Stimulated activated CD8-positive, alpha-beta memory T cell treated with anti-CD3 and anti-CD28 coated beads, Interleukin-7, amount 100 ng/mL, for 1 hour (primary cell): ENCODE measurements at places on chromosomes 4 and X.

DNA sequence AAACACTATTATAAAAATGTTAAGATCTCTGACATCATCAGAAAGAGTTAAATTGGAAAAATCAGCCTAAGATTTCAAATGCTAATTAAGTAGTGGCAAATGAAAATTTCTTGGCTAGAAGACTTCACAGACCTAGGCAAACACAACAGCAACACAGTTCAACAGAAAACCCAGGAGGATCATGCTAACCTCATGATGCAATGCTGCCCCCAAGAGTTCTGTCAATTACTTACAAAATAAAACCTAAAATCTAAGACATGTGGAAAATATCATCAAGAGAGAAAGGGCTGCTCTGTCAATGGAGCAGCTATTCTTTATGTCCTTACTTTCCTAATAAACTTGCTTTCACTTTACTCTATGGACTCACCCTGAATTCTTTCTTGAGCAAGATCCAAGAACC lies 21.0 kb downstream of the S100G start:
- DNase-seq = no peak

GRCh38 chr4:76753814-76754213 lies 144.1 kb downstream of the SOWAHB start:
- no peak for DNase-seq

DNA sequence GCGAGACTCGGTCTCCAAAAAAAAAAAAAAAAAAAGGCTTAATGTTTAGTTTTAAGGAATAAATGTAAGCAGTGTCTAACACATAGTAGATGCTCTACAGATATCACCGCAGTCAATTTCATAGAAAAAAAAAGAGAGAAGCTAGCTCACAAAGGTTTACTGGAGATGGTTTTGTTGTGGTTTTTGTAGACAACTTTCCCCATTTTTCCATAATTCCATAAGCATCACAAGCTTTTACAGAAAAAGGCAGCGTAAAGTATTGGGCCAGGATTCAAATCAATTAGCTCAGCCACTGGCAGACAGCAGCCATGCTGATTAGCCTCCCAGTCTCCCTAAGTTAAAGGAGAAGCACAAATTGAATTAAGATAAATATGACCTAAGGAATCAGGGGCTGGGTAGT lies 1.5 kb downstream of the GRSF1 start:
- no peak for DNase-seq

DNA sequence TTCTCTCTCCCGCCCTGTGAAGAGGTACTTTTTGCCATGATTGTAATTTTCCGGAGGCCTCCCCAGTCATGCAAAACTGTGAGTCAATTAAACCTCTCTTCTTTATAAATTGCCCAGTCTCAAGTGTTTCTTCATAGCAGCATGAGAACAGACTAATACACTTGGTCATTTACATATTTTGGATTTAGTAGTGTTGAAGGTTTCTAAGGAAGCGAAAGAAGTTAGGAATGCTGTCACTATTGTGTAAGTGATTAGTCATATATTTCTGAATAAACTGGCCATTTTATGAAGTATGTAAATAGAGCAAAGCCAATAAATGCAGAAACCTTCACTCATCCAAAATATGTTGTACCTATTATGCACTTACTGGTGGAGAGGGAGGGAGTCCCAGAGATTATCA lies 34.4 kb upstream of the GK2 start:
- DNase-seq = no peak

- DNase-seq = no peak
Observed at GRCh38 chr4:91123742-91124141, 996.5 kb downstream of the CCSER1 start.

- DNase-seq = no peak
Observed at GRCh38 chr4:135186002-135186401, 984.4 kb upstream of the PABPC4L start.

DNA sequence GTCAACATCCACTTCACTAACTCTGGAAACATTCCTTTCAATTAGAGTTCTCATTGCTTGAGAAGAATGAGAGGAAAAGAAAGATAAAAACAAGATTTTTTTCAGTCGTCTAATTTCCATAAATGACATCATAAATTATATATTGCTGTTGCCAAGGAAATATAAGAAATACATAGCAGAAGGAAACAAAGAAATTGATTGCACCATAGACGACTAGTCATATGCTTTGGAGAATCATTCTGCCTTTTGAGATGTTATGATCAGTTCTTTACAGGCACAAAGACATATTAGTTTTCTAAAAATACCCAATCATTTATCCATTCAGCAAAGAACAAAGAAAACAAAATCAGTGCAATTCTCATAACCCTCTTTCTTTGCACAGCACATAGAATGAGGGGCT lies 672 bp upstream of the C1QTNF7 start:
- DNase-seq = no peak

DNA sequence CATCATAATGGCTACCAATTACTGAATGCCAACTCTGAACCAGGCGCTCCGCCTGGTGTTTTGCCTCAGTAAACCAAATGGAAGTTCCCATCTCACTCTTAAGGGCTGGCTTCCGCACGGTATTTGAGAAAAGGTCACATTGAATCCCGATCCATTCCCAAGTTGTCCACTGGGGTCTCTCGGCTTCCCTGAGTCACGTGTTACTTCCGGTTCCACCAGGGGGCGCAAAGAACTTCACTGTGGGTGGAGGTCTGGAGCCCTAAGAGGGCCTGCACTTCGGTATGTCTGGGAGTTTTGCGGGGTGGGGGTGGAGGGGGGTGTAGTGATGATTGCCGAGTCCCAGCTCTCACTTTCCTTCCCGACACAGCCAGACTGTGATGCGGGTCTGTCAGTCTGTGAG lies 13.4 kb upstream of the NHS start:
- DNase-seq = no peak

GRCh38 chrX:39174772-39175417 lies 373.6 kb downstream of the MID1IP1 start:
- no peak for DNase-seq

DNA sequence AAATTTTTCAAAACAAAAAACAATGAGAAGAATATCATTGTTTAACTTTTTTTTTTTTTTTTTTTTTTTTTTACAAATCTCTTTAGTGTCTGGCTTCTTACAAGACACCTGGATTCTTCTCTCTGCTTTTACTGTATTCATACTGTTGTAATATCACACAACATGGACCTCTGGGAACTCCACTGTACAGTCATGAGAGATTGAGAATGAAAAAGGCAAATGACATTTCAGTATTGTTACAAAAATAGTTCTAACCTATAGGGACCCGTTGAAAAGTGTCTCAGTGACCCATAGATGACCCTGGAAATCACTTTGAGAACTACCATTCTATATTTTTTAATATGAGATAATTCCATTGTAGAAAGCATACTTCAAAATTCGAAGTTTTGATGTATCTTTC lies 124.4 kb downstream of the SLIT2 start:
- no peak for DNase-seq

- no peak for DNase-seq
Observed at GRCh38 chrX:143837010-143837843, 46.6 kb upstream of the UBE2NL start.

DNA sequence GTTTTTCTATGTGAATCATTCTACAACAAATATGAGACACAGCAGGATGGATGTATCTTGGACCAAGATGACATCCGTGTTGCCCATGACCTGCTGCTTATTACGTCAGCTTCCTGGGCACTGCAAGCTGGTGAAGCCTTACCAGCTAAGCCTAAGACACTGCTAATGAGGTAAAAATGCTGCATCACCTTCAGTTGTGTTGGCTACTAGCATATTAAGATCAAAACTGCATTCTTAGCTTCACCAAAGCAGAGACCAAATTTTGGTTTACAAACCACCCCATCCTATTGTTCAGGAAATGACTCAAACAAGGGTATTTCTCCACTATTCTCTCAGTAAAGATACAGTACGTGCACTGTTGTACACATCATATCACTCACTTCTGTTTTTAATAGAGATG lies 50.3 kb downstream of the MAML3 start:
- DNase-seq = no peak
